Lung (tissue), 17 donors: ENCODE measurements at places on chromosomes 5 and 9. TPM values are rescaled to one million over a fixed set of nuclear protein-coding genes. Genes with fewer than 3 reads are reported as not detected.

- DNase-seq, result no peak
Measured at GRCh38 chr5:142976861-142977260, 206.7 kb downstream of the ARHGAP26 start.

DNA sequence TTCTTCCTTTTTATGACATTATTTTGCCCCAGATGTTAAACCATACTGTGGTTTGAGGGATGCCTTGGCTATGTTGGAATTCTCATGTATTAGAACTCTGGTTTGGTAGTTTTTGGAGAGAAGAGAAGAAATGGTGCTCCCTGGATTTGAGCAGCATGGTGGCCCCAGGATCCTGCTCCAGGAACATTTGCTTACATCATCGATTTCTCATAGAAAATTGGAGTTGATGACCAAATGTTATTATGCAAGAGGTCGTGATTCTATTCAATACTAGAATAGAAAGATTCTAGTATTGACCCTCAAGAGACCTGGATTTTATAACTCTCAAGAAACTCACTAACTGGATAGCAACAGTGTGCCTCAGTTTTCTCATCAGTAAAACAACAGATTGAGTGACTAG is 77.5 kb upstream of the GNAQ start:
- no peak for DNase-seq

GRCh38 chr5:151130235-151130921 is 27.2 kb downstream of the ANXA6 start:
- no peak for DNase-seq

DNA sequence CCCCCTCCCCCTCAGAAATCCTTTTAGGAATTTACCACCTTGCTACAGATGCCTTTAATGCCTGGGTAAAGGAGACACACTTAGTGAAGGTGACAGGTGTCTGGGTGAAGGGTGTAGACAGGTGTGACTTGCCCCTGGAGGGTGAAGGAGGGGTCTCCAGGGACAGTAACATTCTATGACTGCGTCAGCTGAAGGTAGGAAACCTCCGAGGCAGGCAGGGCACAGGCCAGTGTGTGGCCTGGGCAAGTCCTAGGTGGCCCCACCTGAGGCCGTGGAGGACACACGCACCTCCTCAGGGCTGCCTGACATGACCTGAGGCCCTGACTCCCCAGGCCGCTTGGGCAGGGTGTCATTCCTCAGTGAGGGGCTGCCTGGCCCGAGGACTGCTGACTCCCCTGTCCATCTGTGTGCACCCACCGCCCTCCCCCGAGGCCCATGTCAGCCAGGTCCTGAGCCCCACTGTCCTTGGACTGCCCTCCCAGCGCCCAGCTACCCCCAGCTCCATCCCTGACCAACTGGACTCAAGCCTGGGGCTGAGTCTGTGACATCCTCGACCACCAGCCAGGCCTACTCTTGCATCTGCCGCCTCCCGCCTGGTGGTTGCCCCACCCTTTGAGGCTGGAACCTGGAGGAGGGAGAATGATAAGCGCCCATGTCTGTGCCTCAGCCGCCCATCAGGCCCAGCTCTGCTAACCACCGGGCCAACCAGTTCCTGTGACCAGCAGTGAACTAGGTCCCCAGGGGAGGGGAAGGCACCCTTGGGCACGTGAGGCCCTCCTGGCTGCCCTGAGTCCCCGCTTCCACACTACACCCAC is 18.4 kb downstream of the CARD19 start:
- DNase-seq, result no peak

The OR5C1 gene
- not detected for polyA plus RNA-seq
